ENCODE measurements at places on chromosomes 3 and 15.

- DNase-seq: no peak
Measured at GRCh38 chr3:26964836-26965235, 342.3 kb downstream of the LRRC3B start.

- no peak for DNase-seq
Measured at GRCh38 chr3:58482917-58483636, 8.8 kb upstream of the KCTD6 start.

DNA sequence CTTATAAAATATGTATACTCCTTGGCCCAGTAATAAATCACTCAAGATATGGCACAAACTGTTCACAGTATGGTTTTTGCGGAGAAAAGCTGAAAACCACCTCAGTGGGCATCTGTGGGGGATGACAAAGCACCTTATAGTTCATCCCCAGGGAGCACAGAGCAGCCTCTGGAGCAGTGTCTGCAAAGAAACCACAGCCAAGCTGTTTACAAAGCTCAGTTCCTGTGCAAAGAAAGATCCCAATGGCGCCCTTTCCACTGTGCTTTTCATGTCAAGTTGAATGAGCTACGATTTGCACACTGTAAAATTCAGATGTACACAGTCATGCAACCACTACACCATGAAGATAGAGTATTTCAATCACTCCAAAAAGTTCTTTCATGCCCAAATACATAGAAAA lies 2.5 kb upstream of the EFCC1 start:
- no peak for DNase-seq

GRCh38 chr15:52673734-52674133 lies 5.5 kb downstream of the ATOSA start:
- no peak for DNase-seq

- DNase-seq: no peak
Measured at GRCh38 chr15:101480613-101481380, 8.7 kb downstream of the PCSK6 start.

- DNase-seq: peak; percentile 11
Measured at GRCh38 chr3:16841904-16842271, 42.9 kb upstream of the PLCL2 start.

GRCh38 chr15:39246523-39246922 lies 334.4 kb upstream of the THBS1 start:
- DNase-seq: no peak

DNA sequence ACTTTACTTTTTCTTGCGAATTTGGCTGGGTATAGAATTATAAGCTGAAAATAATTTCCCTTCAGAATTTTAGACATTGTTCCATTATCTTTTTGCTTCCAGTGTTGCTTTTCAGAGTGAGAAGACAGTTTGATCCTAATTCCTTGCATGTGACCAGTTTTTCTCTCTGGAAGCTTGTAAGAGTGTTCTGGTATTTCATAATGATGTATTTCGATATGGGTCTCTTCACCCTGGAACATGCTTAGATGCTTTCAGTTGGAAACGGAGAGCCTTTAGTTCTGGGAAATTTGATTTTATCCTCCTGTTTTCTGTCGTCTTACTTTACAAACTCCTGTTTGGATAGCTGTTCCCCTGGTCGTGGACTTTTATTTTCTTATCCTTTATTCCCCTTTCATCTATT lies 13.9 kb downstream of the ALPK3 start:
- DNase-seq: no peak

DNA sequence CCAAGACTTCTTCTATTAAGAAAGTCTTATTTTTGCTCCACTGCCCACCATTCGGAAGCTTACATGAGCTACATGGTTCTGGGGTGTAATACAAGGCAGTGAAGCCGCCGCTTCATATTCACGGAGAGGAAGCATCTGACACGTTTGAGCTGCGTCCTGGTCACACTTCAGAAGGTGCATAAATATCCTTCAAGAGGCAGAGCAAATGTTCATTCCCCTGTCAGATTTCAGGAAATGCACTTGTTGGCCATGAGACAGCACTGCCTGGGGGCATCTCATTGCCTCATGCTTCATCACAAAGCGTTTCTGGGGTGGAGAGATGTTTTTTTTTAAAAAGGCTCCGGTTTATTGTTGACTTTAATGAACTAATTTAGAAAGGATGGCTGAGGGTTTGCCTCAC lies 119.9 kb downstream of the CADPS start:
- DNase-seq: no peak

DNA sequence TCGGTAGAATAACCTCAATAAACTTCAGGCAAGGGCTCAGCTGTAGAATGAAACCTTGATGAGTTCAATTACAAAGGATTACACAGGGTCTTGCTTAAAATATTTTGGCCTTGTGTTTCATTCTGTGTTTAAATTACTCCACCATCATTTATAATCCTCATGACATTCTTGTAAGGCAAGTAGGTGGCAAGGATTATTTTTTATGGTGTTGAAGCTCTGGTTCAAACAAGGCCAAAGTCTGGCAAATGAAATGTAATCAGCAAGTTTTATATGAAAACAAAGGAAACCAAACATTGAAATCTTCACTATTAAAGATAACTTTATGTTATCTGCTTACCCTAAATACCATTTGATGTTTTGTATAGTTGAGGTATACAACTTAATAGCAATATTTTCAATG lies 221.3 kb upstream of the HES1 start:
- no peak for DNase-seq

Data from spinal cord (tissue), 10 donors.